Erythroblast (primary cell): ENCODE measurements at places on chromosomes 5 and 9.
A peak's percentile ranks its signal among the peaks of the same experiment; 100 is the strongest.

DNA sequence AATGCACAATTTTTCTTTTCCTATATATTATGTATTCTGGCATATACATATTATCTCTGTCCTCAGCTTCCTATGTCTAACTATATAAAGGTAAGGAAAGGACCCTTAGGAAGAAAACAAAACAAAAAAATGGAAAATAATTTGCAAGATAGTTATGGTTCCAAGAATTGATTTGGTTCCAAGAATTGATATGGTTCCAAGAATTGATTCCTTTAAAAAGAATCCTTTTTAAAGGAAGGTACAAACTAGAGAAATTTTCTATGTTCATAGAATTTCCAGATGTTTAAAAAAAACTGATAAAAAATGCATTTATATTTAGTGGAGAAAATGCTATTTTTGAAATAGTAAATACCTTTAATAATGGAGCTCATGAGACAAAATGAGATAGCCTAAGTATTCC, 12.1 kb downstream of the LYRM7 start:
- peak; percentile 33 for DNase-seq

DNA sequence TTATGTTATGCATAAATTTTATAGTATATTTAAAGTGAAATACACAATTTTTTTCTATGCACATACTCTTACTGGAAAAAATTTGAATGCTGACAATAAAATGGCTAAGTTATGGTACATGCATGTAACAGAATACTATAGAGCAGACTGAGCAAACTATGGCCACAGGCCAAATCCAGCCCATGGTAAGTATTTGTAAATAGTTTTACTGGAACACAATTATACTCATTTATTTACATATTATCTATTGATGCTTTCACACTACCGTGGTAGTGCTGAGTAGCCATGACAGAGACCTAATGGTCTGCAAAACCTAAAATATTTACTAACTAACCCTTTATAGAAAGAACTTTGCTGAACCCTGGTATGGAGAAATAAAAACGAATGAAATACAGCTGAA, 45.7 kb downstream of the TEX10 start:
- no peak for DNase-seq

GRCh38 chr9:87343816-87344430, 153.7 kb upstream of the DAPK1 start:
- no peak for DNase-seq

DNA sequence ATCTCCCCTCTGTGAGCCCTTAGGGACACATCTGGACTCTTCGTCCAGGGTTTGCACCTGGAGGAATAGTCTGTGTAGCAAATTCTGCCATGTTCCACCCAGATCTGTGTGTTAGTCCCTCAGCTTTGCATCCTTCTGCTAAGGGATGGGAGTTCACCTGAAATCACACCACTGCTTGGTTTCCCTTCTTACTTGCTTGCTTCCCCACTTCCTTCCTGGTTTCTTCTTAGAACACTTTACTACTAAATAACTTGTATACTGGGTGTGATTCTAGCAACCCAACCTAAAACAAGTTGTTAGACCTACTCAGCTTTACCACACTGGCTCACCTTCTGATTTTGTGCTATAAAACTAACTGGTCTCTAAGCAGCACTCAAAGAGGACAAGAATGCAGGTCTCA, 202.6 kb upstream of the MAP3K1 start:
- DNase-seq = no peak

- no peak for DNase-seq
These were observed 583 bp upstream of the AQP3 start for GRCh38 chr9:33447799-33448553.

DNA sequence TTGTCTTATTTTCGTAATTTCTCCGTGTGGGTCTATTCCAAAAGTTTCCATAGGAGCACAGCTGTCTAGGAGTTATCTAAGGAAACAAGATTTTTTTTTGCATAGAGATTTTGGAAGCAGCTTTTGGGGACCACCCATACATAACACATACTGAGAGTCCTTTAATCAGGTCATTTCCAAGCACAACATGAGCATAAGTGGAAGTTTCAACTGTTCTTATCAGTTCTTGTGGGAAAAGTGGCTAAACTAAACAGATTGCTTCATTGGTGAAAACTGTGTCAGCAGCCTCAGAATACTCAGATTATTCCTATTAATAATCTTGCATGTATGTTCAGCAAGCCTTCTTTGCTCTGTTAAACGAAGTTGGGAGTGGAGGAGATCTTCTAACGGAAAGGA, 153.6 kb upstream of the TYRP1 start:
- no peak for DNase-seq

DNA sequence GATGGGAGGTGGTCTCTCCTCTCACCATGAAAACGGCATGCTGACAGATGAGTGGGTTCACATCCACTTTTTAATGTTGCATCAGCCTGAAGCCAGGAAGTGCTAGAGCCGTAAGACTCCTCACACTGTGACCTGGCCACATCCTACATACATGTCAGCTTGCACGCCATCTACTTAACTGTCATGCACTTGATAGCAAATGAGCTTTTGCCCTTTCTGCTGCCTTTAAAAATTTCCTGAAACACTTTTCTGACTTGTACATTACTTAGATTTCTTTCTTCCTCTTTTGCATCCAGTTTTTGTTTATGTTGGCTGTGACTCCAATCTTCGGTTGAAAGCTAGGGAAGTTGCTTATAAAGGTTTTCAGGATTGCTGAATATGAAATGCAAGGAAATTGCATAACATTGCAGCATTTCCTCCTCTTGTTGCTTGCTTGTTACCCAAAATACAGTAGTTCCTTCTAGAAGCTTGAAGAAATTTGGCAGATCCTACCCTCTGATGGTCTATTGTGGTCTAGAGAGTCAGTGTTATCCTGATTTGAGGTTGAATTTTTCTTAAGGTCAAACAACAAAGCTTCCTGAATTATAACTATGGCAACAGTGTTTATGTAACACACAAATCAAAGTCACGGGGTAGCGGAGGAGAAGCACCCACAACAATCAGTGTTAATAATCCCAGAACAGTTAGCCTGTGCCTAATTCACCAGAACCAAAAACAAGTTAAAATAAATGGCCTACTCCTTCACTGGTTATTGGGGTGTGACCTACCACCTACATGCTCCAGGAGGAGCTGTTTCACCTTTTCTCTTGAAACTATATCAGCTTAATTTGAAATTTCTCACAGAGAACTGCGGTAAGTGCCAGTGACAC, 232.5 kb downstream of the ARHGAP26 start:
- peak; percentile 42 for DNase-seq

DNA sequence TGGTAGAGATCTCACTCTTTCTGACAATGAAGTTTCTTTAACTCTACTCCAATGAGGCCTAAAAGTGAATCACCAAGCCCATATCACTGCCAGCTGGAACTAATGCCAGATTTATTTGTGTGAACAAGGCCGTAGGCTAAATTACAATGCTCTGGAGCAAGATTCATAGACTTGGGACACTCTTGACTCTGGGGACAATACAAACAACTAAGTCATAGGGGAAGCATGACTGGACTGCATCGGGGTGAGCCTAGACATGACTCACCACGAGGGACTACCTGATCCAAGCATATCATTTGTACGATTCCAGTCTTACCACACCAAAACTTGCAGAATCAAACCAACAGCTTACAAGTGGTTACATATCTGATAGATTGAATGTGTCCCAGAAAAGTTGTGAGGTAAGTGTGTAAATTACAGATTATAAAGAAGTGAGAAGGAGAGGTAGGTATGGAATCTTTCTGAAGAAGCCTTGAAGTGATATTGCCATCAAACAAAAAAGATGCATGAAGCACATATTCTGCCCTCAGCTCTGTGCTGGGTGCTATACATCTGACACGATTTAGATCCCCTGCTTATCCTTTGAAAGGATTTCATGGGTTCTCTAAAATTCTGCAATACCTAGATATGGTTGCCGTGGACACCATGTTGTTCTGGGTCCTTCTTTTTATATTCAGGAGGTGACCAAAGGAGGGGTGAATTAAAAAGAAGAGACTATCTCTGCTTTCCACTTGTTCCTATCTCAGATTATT, 199.3 kb upstream of the PDE4D start:
- no peak for DNase-seq

GRCh38 chr5:10265245-10266109, 15.4 kb downstream of the CCT5 start:
- DNase-seq = no peak

DNA sequence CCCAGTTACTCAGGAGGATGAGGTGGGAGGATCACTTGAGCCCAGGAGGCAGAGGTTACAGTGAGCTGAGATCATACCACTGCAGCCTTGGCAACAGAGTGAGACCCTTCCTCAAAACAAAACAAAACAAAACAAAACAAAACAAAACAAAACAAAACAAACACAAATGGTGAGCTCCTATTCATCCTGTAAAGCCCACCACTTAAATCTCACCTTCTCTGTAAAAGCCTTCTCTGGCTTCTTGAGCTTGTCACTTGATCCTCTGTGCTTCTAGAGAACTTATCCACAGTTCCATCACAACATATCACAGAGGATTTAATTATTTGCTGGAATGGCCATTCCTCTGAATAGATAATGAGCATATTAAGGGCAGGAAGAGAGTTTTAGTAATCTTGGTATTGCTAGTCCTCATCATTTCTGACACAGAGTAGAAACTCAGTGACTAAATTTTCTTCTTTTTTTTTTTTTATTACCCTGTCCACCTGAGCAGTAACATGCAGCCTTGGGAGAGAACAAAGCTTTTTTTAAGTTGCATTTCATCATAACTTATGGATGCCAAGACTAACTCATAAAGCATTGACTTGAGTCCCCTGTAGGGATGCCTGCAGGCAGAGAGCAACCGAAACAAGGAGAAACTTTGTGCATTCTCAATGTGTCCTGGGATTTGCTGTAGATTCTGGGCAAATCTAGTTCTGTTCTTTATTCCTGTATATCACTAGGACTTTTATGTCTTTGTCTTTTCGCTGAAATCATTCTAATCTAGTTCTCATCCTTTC, 13.0 kb upstream of the HSPA9 start:
- no peak for DNase-seq

DNA sequence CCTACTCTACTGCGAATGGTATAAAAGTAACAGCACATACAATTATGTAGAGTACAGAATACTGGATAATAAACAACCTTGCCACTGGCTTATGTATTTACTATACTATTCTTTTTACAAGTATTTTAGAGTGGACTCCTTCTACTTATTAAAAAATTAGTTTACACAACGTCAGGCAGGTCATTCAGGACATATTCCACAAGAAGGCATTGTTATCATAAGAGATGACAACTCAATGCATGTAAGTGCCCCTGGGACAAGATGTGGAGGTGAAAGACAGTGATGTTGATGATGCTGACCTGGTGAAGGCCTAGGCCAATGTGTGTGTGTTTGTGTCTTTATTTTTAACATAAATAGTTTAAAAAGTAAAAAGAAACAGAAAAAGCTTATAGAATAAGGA, 421.7 kb downstream of the CDH12 start:
- DNase-seq = no peak

GRCh38 chr9:12666813-12667212, 26.4 kb upstream of the TYRP1 start:
- DNase-seq = no peak

GRCh38 chr5:80215523-80215922, 40.3 kb downstream of the SERINC5 start:
- DNase-seq = no peak

DNA sequence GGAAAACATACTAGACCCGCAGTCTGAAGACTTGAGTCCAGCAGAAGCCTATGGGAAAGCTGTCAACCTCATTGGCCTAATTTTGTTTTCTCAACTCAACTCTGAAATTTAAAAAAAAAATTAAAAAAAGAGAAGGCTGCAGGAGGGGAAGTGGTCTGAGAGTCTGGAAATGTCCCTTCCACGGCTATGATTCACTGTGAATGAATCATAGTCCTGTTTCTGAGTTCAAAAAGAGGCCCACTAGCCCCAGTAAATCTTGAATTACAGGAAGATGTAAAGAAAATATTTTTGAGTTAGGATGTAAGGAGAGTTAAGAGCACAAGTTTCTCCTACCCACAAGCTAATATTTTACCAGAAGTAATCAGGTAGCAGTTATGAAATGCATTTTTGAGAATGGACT, 565.5 kb upstream of the DMAC1 start:
- no peak for DNase-seq

DNA sequence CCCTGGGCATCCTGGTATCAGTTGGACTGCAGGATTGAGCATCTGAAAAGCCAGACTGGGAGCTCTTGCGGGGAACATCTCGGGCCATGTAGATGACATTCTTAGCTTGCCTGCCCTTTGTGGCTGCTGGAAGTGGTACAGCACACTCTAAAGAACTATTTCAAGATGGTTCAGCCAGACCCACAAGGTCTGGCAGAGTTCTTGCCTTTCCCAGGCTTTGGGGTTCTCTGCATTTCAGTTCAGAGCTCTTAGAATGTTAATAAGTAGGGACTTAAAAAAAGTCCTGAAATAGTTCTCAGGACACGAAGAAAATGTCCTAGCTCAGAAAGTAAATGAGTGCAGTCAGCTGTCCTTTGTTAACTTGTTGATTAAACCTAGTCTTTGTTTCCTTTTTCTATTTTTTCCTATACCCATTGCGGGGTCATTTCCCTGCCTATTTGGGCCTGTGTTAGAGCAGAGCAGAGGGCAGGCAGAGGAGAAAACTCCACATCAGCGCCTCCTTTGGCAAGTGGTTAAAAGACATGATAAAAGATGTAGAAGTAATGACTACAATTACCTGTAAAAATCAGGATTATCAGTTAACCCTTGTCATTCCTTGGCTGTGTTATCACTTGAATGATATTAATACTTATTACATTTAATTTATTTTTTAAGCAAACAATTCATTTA, 291.5 kb downstream of the ZSWIM6 start:
- DNase-seq = peak; percentile 20

DNA sequence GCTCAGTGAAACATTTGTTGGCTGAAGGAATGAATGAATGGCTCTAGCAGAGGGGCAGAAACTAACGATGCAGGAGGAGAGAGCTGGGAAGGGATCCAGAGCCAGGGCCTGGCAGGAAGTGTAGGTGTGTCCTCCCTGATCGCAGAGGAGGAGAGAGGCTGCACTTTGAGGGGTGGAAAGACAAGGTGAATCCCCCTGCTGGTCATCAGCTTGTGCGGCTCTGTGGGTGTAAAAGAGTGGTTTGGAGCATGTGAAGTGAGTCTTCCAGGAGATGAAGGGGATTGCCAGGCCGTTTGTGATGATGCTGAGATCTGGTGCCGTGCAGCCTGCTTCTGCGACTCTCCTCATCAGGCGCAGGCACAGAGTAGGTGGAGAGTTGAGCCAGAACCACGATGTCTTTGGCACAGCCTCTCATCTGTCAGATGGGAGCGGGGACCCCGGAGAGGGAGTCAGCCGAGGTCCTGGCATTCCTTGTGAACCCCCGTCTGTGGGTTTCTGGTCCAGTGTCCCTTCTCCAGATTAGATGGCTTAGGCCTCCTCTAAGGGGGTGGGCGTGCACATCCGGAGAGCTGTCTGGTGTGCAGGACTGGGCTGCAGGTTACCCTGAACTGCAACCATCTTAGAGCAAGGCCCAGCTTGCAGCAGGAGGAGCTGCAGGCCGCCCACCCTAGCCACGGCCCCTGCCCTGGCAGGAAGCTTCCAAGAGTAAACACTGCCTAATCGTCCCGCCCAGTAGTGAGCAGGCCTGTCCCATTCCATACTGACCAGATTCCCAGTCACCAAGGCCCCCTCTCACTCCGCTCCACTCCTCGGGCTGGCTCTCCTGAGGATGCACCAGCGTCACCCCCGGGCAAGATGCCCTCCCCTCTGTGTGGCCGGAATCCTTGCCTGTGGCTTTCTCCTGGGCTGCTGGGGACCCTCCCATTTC, at the start of gene ADAMTS13:
ADAMTS13 (plus strand) TSS at position 753 of the 928 bp plus-strand sequence; CDS start at position 830, 77 bp downstream.
- DNase-seq = no peak

GRCh38 chr9:122370869-122371755, at the start of gene PTGS1:
TSS of gene PTGS1 (plus strand) at chr9:122371024. CDS start at chr9:122371085, 61 bp downstream.
- peak; percentile 73 for DNase-seq
